ENCODE measurements at places on chromosomes 6 and 20. TPM values are rescaled to one million over a fixed set of nuclear protein-coding genes. Genes with fewer than 3 reads are reported as not detected.

Gene MUC21
- not detected for total RNA-seq

Gene B3GAT2
- total RNA-seq = 0.71 TPM

Gene VEGFA
- total RNA-seq = 49.6 TPM

Gene ZNF512B
- total RNA-seq = 2.9 TPM

Gene RAB32
- 6.6 TPM for total RNA-seq

Gene RAET1G
- not detected for total RNA-seq

Gene ENPP1
- total RNA-seq = 9.7 TPM

Gene PEX7
- total RNA-seq = 16.9 TPM

DNA sequence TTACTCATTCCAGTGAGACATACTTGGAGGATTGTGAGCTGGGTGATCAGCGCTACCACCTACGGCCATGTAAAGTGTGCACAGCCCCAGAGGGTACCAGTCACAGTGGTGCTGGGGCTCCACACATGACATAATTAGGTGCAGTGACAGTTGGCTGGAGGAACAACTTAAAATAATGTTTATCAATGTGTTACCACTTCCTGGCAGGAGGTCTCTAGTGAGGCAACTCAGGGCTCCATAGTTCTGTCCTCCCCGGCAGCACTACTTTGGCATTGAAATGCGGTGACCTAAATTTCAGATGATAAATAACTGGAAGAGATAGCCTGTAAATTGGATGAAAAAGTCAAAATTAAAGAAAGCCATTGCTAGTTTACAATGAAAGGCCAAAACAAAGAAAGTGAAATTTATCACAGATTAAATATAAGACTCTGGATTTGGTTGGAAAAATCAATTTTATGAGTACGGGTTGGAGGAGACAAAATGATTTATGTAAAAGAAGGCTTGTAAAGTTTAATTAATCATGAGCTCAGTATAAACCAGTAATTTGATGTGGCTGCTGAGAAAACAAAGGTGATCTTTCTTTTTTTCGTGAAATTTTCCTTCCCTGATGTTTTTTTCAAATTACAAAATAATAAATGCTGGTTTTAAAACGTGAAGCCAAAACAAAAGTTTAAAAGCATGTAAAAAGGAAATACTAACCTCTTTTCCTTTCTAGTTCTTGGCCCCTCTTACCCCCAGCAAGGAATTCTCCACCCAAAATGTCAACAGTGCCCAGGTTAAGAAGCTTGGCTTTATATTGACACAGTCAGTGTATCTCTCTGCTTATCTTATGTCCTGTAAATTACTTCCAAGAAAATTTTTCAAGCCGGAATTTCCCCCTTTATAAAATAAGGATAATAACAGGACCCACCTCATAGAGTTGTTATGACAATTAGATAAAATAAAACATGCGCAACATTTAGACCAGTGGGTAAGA, 126.7 kb upstream of the NOX3 start:
- no peak for DNase-seq
- H3K27me3 ChIP-seq = no peaks in the 10 kb centered on the region
- no peaks in the 10 kb centered on the region for H3K4me1 ChIP-seq

GRCh38 chr6:100901582-100901981, 20.5 kb upstream of the ASCC3 start:
- no peaks in the 10 kb centered on the region for H3K27me3 ChIP-seq
- no peak overlapping the region for H3K27ac ChIP-seq
- no peak for DNase-seq

DNA sequence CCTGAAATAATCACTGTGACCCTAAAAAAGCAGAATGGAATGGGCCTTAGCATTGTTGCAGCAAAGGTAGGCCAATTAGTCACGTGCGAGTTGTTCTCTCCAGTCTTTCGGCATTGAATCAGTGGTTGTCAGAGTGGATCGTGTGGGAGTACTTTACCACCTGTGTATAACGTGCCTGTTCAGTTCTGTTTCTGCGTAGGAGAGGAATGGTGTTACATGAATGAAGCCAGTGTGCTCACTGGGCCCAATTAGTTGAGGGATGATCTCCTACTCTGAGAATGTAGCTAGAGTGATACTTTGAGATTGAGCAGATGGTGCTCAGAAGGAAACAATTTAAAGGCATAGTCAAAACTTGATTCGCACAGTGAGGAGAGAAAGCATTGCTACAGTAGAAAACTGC, 72.4 kb upstream of the KIF25 start:
- peaks cover 8% of the 10 kb centered on the region for H3K4me1 ChIP-seq
- no peaks in the 10 kb centered on the region for H3K27me3 ChIP-seq
- no peak overlapping the region for H3K27ac ChIP-seq
- DNase-seq = no peak
- no peak overlapping the region for H3K4me3 ChIP-seq
- H3K36me3 ChIP-seq = peaks cover 13% of the 10 kb centered on the region

- no peaks in the 10 kb centered on the region for H3K27me3 ChIP-seq
- H3K4me1 ChIP-seq = peaks cover 26% of the 10 kb centered on the region
- H3K4me3 ChIP-seq = no peak overlapping the region
- peak overlapping the region; percentile 67 for H3K27ac ChIP-seq
- DNase-seq = no peak
Measured at GRCh38 chr20:14955399-14955798, 618.0 kb upstream of the FLRT3 start.

- no peaks in the 10 kb centered on the region for H3K36me3 ChIP-seq
- H3K4me1 ChIP-seq = peaks cover 19% of the 10 kb centered on the region
- no peak within 1 kb of the TSS for H3K27ac ChIP-seq
- peak within 1 kb of the TSS; percentile 55 for H3K4me3 ChIP-seq
- DNase-seq = peak; percentile 73
Measured at GRCh38 chr6:73262671-73263569, at the start of gene KHDC1. Gene KHDC1, minus strand, starts transcription at chr6:73263196. Its CDS starts 20,679 bp downstream, at chr6:73242517.

- no peaks in the 10 kb centered on the region for H3K36me3 ChIP-seq
- H3K4me1 ChIP-seq = no peaks in the 10 kb centered on the region
- DNase-seq = peak; percentile 88
- H3K27me3 ChIP-seq = no peaks in the 10 kb centered on the region
- H3K4me3 ChIP-seq = no peak overlapping the region
Measured at GRCh38 chr20:7285918-7286556, 518.6 kb downstream of the BMP2 start.

- no peaks in the 10 kb centered on the region for H3K36me3 ChIP-seq
- H3K27ac ChIP-seq = no peak overlapping the region
- no peak for DNase-seq
- no peak overlapping the region for H3K4me3 ChIP-seq
Measured at GRCh38 chr6:55729665-55730064, 145.7 kb downstream of the BMP5 start.

DNA sequence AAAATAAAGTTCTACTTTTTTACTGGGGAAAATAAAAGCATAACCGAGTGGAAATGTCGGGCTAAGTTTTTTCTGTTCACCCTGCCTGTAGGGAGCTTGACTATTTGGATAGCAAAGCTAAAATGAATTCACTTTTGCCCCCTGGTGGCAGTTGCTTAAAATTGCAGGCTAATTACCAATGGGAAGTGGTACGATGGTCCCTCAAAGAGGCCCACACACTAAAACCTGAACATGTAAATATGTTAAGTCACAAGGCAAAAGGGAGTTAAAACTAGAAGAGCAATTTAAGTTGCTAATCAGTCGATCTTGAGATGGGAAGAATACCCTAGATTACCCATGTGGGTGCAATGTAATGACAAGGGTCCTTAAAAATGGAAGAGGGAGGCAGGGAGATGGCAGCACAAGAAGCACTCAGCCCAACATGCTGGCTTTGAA, 916 bp upstream of the SUN5 start:
- peak; percentile 45 for DNase-seq
- H3K4me1 ChIP-seq = no peaks in the 10 kb centered on the region
- no peak overlapping the region for H3K4me3 ChIP-seq
- no peaks in the 10 kb centered on the region for H3K36me3 ChIP-seq
- no peaks in the 10 kb centered on the region for H3K27me3 ChIP-seq
- no peak overlapping the region for H3K27ac ChIP-seq

- H3K36me3 ChIP-seq = no peaks in the 10 kb centered on the region
- peak; percentile 94 for DNase-seq
- H3K27ac ChIP-seq = peak overlapping the region; percentile 87
- no peaks in the 10 kb centered on the region for H3K27me3 ChIP-seq
Measured at GRCh38 chr6:104940893-104941728, 15.8 kb upstream of the LIN28B start.

DNA sequence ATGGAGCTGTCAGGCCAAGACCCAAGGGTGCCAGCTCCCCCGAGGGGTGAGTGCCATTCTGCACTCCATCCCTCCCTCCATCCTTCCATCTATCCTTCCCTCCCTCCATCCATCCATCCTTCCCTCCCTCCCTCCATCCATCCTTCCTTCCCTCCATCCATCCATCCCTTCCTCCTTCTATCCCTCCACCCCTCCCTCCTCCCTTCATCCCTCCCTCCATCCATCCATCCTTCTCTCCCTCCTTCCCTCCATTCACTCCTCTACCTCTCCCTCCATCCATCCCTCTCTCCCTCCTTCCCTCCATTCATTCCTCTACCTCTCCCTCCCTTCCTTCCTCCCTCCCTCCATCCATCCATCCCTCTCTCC, 41.3 kb upstream of the MRGBP start:
- H3K4me3 ChIP-seq = no peak overlapping the region
- DNase-seq = no peak
- no peak overlapping the region for H3K27ac ChIP-seq
- H3K27me3 ChIP-seq = peaks cover 19% of the 10 kb centered on the region
- peaks cover 13% of the 10 kb centered on the region for H3K4me1 ChIP-seq
- no peaks in the 10 kb centered on the region for H3K36me3 ChIP-seq

DNA sequence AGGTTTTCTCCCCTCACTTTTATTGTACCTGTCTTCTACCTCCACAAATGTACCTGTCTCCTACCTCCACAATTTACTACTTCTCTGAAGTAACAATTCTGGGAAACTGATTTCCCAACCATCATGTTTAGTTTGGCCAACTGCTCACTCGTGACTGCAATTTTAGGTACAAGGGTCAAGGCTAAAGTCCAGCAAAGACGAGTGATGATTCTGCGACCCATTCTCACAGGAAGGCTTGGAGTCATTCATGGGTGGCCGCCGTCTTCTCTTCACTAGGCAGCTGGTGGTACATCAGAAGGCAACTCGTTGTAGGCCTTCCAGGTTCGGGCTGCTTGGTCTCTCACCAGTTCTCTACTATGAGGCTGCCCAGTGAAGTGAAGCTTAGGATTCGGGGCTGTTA, 483.8 kb upstream of the JARID2 start:
- H3K36me3 ChIP-seq = no peaks in the 10 kb centered on the region
- no peak overlapping the region for H3K4me3 ChIP-seq
- no peak overlapping the region for H3K27ac ChIP-seq
- no peaks in the 10 kb centered on the region for H3K27me3 ChIP-seq
- no peak for DNase-seq

DNA sequence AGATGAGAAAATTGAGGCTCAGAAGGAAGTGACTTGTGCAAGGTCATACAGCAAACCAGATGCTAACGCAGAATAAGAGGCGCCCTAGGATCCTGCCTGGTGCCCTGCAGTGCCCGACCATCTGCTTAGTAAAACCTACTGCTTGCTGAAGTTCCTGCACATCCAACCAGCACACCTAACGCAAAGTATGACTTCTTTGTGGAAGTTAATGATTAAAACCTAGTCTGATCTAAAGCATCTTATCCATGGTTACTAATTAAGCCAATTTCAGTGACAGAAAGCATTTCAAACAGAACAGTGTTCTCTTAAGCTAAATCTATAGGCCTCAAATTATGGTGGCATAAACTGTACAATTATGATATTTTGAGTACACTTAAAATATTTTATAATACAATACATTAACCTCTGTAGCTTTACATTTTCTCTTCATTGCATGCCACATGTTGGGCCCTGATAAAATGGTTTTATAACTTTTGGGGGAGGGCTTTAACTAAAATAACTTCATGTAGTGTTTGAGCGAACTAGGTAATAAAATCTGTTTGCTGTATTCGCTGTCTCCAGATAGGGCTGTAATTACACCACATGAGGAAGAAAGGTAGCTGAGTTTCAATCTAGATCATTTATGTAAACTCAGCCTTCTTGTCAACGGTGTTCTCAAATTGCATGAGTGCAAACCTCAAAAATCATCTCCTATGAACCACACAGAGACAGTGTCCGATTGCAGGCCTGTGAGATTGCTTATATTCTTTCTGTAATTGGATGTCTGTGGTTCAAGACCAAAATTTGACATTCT, 37.5 kb upstream of the BEND3 start:
- H3K27me3 ChIP-seq = no peaks in the 10 kb centered on the region
- no peak overlapping the region for H3K27ac ChIP-seq
- no peak overlapping the region for H3K4me3 ChIP-seq
- H3K4me1 ChIP-seq = peaks cover 24% of the 10 kb centered on the region
- no peaks in the 10 kb centered on the region for H3K36me3 ChIP-seq
- DNase-seq = no peak

GRCh38 chr6:127457456-127458064, 1.6 kb downstream of the KIAA0408 start:
- DNase-seq = no peak
- H3K4me1 ChIP-seq = peaks cover 4% of the 10 kb centered on the region
- H3K4me3 ChIP-seq = no peak overlapping the region
- H3K27ac ChIP-seq = no peak overlapping the region

GRCh38 chr6:31874836-31875572, 3.8 kb downstream of the SLC44A4 start:
- no peak for DNase-seq
- no peaks in the 10 kb centered on the region for H3K27me3 ChIP-seq
- no peaks in the 10 kb centered on the region for H3K36me3 ChIP-seq
- no peak overlapping the region for H3K27ac ChIP-seq
- no peak overlapping the region for H3K4me3 ChIP-seq

- H3K4me3 ChIP-seq = no peak overlapping the region
- no peaks in the 10 kb centered on the region for H3K36me3 ChIP-seq
- H3K4me1 ChIP-seq = no peaks in the 10 kb centered on the region
Measured at GRCh38 chr6:48670546-48670945, 559.5 kb upstream of the PTCHD4 start.

GRCh38 chr6:73353636-73354593, at the start of gene DPPA5:
Gene DPPA5, minus strand, starts transcription at chr6:73354276. Its CDS starts 51 bp downstream, at chr6:73354225.
- H3K27ac ChIP-seq = no peak within 1 kb of the TSS
- no peak for DNase-seq
- H3K4me1 ChIP-seq = peaks cover 8% of the 10 kb centered on the region
- H3K4me3 ChIP-seq = no peak within 1 kb of the TSS

DNA sequence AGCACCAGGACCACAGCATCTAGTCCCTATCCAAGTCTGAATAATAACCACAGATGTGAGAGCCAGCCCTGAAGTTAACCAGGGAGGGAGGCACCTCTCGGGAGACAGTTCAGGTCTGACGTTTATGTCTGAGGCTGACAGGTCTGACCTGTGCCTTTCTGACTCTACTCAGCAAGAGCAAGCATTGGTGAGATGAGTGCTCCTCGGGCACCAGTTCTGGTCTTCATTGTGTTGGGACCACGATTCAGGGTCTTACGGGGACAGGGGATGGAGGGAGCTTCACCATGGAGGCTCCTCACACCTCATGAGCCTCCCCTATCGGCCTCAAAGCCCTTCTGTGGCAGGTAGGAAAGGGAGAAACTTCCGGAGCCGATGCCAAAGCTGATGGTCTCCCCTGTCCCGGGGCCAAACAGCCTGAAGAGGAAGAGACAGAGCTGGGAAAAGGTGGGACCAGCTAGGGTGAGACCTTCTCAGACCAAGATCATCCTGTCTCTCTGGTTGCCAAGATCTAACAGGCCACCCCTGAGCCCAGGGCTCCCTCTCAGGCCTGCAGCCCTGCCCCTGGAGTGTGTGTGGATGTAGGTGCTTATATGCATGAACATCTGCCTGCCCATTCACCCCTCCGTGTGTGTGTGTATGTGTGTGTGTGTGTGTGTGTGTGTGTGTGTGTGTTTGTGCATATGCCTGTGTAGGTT, 170.5 kb downstream of the VEGFA start:
- H3K27me3 ChIP-seq = no peaks in the 10 kb centered on the region
- H3K36me3 ChIP-seq = no peaks in the 10 kb centered on the region
- peaks cover 11% of the 10 kb centered on the region for H3K4me1 ChIP-seq
- no peak overlapping the region for H3K4me3 ChIP-seq
- no peak for DNase-seq

- H3K27ac ChIP-seq = no peak overlapping the region
- no peaks in the 10 kb centered on the region for H3K4me1 ChIP-seq
- no peak overlapping the region for H3K4me3 ChIP-seq
- DNase-seq = no peak
Measured at GRCh38 chr6:95266537-95267258, 310.6 kb upstream of the MANEA start.

Data from neural progenitor cell (in vitro differentiated cells).